ENCODE measurements at places on chromosomes 2 and 18.
A peak's percentile ranks its signal among the peaks of the same experiment; 100 is the strongest.

GRCh38 chr2:35933031-35933430, 422.5 kb upstream of the CRIM1 start:
- DNase-seq = no peak

DNA sequence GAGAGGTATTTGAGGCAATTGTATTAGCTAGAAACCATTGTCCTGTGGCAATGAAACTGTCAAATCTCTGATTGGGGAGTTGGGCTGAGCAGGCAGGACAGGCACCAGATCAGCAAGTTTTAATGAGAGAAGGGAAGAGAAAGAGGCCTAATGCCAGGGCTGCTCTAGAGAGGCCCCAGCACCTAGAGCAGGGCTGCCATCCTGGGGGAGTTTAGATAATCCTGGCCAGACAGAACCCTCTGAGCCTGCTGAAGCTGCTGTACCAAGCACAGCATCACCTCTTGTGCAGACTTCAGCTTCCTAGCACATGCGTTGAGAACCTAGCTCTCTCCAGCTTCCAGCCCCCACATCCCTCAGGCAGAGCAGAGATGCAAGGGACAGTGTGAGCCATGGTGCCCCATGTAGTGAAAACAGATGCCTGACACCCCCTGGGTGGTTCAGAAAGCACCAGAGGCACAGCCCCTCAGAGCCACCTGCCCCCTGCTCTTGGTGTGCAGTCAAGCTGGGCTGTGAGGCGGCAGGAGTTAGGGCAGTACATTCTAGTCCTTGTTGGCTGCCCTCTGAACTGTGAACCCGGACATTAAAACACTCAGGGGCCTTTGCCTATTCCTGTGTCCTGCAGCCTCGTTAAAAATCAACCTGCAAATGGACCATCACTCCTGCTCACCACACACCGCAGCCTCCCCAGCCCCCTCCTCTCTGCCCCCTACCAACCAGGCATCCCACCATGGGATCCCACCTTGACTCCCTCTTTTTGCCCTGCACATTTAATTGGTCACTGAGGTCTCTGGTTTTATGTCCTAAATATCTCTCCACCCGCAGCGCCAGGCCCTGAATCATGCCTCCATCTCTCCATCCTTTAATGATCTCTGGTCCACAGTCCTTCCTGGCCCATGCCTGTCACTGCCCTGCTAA, 52.7 kb downstream of the ADD2 start:
- no peak for DNase-seq

DNA sequence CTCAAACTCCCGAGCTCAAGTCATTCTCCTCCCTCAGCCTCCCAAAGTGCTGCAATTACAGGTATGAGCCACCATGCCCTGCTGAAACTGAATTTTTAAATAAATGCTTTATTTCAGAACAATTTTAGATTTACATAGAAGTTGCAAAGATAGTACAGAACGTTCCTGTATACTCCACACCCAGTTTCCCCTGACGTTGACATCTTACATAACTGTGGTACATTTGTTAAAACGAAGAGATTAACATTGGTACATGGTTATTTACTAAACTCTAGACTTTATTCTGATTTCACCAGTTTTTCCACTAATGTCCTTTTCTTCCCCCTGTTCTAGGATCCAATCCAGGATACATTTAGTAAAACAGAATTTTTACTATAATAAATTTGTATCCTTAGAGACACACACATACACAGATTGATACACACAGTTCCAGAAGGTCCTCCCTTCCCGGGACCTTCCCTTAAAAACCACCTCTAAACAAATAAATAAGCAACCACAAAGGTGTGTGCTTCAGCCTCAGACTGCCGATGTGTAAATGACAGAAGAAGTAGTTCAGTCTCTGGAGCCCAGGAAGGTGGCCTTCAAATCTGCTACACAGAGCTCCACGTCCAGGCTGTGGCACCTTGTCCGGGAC, 6.9 kb downstream of the NEU2 start:
- DNase-seq = no peak

DNA sequence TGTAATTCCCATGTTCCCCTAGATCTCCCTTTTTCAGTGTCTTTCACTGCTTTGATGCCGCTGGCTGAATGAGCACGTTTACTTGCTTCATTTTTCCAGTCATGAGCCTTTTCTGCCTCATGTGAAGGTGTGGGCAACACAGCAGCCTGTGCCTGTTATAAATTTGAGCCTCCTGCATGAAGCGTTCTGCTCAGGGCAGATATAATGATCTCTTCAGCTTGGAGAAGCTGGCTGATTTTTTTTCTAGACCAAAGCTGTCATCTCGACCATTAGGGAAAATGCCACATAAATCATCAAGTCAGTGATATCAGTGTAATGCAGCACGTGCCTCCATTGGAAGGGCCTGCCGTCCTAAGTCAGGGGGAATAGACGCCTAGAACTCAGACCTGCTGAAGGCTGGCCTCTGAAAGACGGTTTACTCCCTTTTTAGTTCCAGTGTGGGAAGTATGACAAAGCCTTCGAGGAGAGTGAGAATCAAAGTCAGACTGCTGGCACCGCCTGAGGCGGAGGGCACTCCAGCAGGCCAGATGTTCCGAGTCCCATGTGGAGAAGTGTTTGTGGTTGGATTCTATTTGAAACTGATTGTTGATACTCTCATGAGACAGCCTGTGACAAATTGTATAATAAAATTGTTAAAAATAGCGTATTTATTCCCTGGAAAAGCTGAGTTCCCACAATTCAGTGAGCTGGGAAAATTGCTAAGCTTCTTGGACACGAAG, 196.5 kb downstream of the MYO1B start:
- DNase-seq = no peak

DNA sequence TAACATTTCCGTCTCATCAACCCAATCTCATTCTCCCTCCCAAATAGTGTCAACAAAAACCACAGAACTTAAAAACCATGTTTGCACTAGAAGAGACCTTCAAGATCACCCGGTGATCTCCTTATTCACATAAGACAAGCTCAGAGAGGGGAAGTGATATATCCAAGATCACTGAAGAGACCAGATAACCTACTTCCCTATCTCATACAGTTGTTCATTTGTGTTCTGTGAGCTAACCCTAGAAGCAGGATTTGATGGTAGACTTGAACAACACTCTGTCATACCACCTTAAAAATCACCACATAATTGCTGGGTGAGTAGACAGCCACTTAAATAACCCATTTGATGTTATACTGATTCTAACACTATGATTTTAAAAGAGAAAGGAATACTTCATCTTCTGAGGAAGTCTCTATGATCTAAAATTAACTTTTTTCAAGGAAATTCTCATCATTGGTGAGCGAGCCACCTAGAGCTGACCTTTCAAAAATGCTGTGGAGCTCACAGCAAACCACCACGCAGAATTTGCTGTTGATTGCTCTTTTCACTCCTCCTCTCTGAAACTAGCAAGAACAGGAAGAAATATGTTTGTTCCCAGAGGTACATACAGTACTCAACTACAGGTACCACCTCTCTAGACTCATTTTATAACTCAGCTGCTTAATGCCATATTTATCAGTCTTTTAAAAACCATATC, 15.1 kb downstream of the AAK1 start:
- DNase-seq = no peak

GRCh38 chr2:147818741-147819140, 26.1 kb upstream of the ACVR2A start:
- DNase-seq = no peak

GRCh38 chr2:236833501-236834073, 252.1 kb upstream of the COPS8 start:
- no peak for DNase-seq

GRCh38 chr18:10437837-10438236, 16.6 kb upstream of the APCDD1 start:
- no peak for DNase-seq

GRCh38 chr2:199261239-199261638, 196.5 kb downstream of the SATB2 start:
- DNase-seq = no peak

DNA sequence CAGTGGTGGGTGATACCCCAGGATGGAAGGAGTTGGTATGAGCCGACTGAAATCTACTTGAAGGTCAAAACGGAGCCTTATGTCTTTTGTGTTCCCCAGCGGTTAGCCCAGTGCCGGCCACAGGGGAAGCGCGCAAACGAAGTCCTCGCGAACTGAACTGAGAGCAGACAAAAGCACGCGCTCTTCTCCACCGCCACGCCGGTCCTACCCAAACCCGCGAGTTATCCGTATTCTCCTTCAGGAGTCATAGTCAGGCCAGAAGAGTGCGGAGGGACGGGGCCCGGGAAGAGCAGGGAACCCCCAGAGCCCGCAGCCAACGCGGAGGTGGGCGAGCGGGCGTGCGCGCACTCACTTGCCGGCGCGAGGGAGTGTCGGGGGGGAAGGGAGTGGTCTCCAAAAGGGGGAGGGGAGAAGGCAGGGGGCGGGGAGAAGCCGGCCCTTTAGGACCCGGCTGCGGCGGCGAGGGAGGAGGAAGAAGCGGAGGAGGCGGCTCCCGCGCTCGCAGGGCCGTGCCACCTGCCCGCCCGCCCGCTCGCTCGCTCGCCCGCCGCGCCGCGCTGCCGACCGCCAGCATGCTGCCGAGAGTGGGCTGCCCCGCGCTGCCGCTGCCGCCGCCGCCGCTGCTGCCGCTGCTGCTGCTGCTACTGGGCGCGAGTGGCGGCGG, at the start of gene IGFBP2:
IGFBP2 (plus strand) TSS at position 469 of the 664 bp plus-strand sequence; CDS start at position 573, 104 bp downstream.
- no peak for DNase-seq

GRCh38 chr2:54524226-54524991, 68.3 kb downstream of the SPTBN1 start:
- no peak for DNase-seq

GRCh38 chr18:67282796-67283195, 233.7 kb downstream of the DSEL start:
- DNase-seq = no peak

GRCh38 chr2:96913398-96914202, 43.7 kb upstream of the SEMA4C start:
- peak; percentile 43 for DNase-seq

GRCh38 chr2:144522897-144523595, 3.1 kb upstream of the ZEB2 start:
- DNase-seq = no peak

DNA sequence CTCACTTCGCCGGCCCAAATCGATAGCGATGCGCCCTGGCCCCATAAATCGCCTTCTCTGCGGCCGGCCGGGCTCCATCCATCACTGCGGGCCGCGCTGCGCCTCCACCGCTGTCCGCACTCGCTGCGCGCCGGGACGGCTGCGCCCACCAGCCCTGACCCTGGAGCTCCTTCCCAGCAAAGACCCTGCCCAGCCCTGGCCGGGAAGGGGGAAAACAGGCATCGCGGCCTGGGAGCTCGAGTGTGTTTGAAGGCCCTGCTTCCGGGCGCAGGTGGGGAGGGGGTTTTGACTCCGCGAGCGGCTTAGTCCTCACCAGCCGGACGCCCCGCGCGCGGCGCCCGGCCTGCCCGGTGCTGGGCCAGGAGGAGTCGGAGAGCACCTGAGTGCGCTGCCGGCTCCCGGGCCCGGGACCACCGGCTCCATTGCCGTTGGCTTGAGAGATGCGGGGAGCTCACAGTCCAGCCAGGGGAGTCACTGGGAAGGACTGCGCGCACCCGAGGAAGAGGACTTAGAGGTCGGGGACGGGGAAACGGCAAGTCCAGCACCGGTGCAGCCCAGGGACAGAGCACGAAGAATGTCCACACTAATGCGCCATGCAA, 1.1 kb downstream of the PAX8 start:
- DNase-seq = no peak

- DNase-seq = no peak
These were observed 209.4 kb downstream of the ZEB2 start for GRCh38 chr2:144310484-144310883.

GRCh38 chr2:240615820-240616547, 9.3 kb upstream of the GPR35 start:
- no peak for DNase-seq

All from activated CD4-positive, alpha-beta T cell treated with anti-CD3 and anti-CD28 coated beads, Interleukin-2, amount 50 U/mL, for 4 hours (primary cell).